ENCODE measurements at places on chromosomes 11 and 22.

DNA sequence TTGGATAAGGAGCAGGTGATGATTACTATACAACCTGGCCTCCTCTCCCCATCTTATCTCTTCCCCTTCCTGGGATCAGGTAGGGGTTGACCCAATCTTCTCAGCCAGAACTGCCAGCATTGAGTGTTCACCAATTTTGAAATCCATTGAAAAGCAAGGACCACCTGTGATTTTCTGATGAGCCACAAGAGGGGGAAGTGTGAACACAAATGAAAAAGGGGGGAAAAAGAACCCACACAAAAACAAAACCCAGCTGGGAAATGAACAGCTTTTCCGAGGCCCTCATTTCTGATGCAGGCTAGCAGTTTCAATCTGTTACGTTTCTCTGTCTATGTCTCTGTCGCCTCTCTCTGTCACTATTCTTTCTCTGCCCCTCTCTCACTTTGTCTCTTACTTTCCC is 161.9 kb downstream of the INSC start:
- no peak for DNase-seq

GRCh38 chr22:32208681-32209080 is 3.8 kb upstream of the RFPL2 start:
- DNase-seq: no peak

DNA sequence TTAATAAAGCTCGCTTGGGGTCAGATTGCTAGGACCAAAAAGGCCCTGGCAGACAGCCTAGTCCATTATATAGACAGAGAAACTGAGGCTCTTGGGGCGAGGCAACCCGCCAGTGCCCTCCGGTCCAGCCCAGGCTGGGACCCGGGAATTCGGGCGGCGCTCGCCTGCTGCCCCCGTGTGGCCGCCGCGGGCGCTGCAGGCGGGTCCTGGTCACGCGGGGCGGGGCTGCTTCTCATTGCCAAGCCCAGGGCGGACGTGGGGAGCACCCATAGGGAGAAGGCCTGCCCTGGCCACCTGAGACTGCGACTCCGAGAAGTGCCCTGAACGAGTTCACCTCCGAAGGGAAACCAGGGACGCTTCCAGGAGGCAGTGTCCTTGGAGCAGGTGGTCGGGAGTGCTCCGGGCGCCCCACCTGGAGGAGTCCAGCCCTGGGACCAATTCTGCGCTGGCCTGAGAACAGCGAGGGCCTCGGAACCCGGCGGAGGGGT is 36.0 kb upstream of the CSNK1E start:
- no peak for DNase-seq

DNA sequence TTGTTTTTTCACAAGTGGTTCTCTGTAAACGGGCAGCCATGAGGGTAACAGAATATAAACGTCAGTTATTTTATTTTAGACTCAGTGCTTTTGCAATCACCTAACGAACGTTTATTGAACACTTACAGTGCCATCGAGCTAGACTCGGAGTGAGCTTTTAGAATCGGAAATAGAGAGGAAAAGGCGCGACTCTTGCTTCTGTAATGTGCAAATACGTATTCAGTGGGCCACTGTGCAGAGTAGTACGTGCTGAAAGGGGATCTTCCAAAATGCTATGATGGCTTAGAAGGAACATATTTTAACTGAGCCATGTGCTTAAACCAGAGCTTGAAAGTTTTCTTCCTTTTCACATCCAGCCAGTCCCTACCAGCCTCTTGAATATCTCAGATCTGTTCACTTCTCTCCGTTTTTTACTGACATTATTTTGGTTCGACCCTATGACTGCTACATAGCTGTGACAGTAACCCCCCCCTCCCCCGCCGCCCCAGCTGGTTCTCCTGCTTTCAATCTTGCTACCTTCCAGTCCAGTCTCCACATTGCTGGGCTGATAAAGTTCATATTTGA is 468 bp downstream of the DDIAS start:
- DNase-seq: no peak

DNA sequence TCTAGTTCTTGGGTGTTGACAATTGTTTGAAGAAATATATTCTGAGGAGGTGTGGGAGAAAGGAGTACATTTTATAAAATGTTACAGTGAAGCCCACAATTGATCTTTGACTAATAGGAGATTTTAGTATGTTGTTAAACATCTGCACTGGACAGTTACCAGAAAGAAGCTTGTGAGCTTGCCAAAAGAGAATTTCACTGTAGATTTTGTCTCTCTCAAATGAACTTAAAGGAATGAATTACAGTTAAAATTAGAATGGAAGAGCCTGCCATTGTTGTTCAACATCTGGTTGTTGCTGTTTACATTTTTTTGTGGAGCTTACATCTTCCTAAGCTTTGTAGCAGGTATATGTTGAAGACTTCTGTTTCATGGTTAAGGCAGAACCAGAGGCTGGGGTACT is 620.5 kb upstream of the CCDC179 start:
- DNase-seq: no peak

- no peak for DNase-seq
Observed at GRCh38 chr11:72720047-72720446, 32.2 kb downstream of the ARAP1 start.

DNA sequence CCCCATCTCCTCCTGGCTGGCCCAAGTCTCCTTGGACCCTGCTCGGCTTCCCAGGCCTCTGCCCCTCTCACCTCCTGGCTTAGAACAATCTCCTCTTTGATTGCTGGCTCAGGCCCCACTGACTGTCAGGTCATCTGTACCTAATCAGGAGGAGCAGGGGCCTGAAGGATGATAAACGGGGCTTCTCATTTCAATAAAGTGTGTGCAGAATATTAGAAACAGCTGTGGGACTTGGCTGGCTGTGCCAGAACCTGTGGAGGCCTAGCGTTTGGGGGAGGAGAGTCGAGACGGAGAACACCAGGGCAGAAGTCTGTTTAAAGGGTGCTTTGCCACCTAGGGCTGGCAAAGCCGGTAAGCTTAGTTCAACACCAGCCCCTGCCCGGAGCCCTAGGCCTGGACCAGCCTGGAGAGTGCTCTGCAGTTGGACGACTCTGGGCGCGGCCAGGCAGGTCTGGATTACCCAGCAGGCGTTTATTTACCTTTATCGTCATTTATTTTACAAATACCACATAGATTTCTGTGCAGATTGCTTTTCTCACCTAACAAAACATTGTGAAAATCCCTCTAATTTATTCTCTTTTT is 10.1 kb upstream of the VSIG10L2 start:
- no peak for DNase-seq

DNA sequence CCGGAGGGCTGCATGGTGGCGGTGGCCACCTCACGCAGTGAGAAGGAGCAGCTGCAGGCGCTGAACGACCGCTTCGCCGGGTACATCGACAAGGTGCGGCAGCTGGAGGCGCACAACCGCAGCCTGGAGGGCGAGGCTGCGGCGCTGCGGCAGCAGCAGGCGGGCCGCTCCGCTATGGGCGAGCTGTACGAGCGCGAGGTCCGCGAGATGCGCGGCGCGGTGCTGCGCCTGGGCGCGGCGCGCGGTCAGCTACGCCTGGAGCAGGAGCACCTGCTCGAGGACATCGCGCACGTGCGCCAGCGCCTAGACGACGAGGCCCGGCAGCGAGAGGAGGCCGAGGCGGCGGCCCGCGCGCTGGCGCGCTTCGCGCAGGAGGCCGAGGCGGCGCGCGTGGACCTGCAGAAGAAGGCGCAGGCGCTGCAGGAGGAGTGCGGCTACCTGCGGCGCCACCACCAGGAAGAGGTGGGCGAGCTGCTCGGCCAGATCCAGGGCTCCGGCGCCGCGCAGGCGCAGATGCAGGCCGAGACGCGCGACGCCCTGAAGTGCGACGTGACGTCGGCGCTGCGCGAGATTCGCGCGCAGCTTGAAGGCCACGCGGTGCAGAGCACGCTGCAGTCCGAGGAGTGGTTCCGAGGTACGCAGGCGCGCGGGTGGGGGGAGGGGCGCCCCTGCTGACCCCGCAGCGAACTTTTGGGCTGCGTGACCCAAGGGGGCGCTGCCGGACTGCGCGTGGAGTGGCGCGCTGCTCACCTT is 670 bp downstream of the NEFH start:
- DNase-seq: no peak

- DNase-seq: no peak
Observed at GRCh38 chr11:78345450-78345849, 72.2 kb downstream of the GAB2 start.

GRCh38 chr11:108223348-108224149 is 682 bp downstream of the ATM start:
- peak; percentile 65 for DNase-seq

DNA sequence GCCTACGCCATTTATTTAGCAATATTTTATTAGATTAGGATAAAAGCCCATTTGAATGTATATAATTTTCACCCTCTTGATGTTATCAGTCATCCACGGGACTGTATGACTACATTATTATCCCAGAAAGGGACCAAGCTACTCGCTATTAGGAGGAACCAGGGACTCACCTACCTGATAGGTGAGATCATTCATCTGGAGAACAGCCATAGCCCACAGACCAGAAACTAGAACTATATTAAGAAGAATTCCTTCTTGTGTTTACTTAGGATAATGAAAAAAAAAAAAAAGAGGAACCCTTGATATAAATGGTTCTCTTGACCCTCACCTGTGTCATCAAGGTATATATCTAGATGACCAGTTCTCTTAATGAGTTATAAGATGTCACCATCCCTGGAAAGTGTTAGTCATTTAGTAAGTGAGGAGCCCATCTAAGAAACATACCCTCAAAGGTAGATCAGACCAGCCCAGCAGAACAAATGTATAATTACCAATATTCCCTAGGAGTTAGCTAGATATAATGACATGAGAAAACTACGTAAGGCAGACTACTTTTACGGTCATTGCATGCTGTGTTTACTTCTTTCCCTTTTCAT is 8.0 kb downstream of the SIK3 start:
- no peak for DNase-seq

- DNase-seq: no peak
Observed at GRCh38 chr11:22730319-22730718, 63.9 kb downstream of the GAS2 start.

- no peak for DNase-seq
Observed at GRCh38 chr22:29773233-29773632, 6.1 kb downstream of the UQCR10 start.

DNA sequence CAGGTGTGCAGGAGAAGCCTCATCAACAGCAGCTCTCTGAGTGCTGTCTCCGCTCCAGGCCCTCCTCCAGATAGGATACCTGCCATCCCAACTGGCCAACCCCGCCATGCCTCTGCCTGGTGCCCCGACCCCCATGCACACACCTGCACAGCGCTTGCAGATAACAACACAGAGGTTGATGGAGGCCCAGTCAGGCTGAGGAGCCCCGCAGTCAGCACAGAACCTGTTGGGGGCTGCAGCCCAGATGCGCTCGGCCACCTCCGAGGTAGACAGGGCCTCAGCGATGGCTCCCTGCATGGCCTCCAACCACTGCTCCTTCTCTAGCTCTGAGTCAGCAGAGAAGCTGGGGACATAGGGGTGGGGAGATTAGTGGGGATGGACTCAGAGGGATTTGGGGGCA is 32.8 kb upstream of the PDE2A start:
- DNase-seq: no peak

GRCh38 chr22:27019827-27020226 is 362.4 kb downstream of the MIAT start:
- no peak for DNase-seq

DNA sequence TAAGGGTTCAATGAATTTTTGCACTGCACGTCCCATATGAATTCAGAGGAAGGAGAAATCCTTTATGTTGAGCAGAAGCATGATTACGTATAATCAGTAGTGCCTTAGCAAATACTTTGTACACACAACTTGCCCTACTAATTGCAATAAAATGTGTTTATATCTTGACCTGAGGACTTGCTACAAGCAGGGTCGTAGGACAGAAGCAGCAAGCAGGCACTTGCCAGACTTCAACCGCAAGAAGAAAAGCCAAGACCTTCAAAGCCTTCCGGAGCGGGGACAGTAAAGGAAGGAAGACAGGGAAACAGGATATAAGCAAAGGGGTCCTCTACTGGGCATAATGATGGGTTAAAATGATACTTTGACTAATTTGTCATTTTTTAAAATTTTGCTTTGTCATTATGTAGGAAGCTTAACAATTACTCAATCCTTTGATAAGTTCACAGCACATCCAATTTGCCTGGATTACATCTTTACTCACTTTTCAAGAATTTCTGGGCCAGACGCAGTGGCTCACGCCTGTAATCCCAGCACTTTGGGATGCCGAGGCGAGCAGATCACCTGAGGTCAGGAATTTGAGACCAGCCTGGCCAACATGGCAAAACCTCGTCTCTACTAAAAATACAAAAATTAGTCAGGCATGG is 23.2 kb upstream of the UBASH3B start:
- no peak for DNase-seq

- DNase-seq: peak; percentile 22
Observed at GRCh38 chr11:6022956-6023355, 7.6 kb downstream of the OR56A1 start.

GRCh38 chr11:9362393-9362863 is 22.0 kb upstream of the IPO7 start:
- no peak for DNase-seq

DNA sequence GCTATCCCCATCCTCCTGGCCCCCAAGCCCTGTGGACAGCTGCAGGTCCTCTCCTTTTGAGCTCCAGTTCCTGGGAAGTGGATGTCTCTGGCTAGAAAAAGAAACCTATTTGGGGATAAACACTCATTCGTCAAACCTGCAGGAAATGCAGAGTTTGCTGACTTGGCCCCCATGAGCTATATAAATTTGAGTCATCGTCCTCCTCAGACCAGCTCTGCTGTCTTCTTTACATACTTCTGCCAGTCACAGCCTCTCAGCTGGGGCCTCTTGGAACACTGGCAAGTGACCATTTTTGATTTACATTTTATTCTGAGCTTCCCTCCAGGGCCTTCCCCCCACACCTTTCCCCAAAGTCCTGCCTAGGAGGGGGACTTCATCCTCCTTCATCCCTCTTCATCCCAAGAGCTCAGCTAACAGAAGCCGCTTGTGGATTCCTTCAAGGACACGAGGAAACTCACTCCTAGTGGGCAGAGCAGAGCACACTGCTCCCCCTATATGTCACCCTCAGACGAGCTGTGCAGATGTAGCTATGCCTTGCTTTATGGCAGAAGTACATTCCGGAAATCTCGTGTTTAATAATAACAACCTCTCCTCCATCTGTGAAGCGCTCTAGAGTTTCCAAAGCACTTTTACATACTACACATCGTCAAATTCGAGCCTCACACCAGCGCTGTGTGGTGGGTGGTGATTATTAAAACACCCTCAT is 131.8 kb downstream of the FEZ1 start:
- no peak for DNase-seq

DNA sequence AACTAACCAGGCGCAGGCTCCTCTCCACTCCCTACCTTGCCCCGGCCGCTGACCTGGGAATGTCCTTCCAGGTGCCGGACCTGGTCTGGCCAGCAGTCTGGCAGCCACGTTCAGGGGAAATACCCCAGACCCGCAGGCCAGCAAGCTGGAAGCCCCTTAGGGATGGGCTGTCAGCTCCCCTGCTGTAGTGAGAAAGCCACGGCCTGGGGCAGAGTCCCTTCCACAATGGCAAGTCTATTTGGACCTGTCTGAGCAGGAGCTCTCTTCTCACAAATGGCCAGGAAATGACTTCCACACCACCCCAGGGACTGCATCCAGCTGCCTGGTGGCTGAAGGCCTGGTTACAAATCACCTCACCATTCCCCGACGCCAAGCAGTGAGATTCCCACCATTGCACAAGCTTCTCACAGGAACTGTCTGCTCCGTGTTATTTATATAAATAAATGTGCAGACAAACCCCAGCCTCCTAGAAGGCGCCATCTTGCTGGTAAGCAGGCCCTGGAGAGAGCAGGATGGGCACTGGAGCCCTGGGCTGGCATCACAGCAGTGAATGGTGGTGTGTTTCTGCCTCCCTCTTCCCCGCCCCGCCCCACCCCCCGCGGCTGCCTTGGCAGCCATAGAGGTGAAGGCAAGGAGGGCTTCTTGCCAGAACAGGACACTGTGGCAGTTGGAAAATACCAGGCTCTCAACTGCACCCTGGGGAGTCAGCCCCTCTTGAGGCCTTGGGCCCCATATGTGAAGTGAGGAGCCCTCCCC is 23.7 kb downstream of the RSPH14 start:
- no peak for DNase-seq
